ENCODE measurements at places on chromosomes 6 and 20.
A peak's percentile ranks its signal among the peaks of the same experiment; 100 is the strongest.

GRCh38 chr6:17602888-17603287 lies 2.8 kb downstream of the FAM8A1 start:
- DNase-seq = no peak

DNA sequence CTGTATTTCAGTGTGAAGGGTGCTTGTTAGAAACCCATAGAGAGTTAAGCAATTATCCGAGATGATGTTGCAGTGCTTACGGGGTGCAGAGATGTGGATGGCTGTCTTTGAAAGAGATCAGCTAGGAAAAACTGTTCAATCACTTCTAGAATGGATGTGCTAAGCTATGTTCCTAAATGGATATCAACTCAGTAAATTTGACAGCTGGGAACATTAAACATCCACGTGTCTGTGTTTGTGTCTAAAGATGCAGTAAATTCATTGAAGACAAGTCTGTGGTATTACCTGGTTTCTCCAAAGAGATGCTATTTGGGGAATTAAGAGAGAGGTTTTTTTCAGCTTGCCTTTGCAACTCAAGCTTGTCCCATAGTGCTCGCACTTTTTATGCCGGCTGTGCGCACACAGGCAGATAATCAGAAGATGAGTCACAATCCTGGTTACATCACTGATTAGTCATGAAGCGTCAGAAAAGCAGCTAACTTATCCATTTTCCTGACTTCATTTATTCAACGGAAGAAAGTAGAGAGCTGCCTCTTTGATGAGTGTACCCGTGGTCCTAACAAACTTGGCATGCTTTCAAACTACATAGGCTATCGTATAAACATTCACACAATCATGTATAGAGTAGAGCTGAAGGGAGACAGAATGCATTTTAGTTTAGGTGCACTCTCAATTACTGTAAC lies 691.7 kb upstream of the SLC35B3 start:
- DNase-seq = peak; percentile 88

GRCh38 chr20:56762401-56762800 lies 133.3 kb downstream of the TFAP2C start:
- DNase-seq = no peak

DNA sequence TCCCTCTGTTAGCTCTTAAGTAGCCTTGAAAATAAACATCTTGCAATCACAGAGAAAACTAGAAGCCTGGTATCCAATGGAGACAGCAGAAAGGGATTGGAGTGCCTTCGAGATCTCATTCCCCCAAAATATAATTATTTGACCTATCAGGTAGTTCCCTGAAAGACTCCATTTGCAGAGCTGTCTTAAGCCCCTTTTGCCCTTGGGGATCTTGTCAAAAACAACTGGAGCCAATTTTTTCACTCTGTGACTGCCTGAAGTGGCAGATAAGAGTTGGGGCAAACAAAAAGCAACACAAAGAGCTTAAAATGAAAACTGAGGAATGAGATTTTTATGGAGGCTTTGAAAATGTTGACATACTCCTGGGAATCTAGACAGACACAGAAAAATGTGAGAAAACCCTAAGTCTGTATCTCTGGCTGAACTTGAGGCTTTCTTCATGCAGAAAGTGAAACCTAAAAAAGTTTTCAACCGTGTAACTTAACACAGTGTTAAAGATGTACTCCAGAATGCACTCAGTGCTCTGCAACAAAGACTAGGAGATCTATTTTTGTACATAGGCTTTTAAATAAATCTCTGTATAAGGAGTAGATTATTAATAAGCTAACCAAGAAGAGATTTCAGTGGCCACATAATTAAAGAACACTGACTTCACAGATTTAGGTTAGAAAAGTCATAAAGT lies 971.1 kb upstream of the MAN1A1 start:
- no peak for DNase-seq

DNA sequence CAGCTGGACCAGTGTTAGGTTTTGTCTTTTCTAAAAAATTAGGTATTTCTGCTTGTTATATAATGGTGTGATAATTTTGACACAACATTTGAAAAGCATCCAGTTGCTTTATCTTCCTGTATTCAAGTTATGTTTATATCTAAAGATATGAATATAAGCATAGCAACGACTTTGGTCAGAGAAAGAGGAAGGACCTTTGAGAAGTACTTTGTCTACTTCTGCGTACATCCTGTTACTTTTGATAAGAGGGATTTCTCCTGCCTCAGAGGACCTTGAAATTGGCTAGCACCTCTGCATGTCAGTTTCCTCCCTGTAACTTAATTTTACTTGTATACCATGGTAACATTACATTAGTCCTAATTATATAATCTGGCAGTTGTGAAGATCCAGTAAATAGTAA lies 24.8 kb downstream of the PHF20 start:
- DNase-seq = no peak

- DNase-seq = no peak
Measured at GRCh38 chr6:157831018-157831369, 7.9 kb downstream of the SNX9 start.

GRCh38 chr6:5282191-5282623 lies 20.9 kb downstream of the FARS2 start:
- DNase-seq = no peak
